Activated T-cell treated with anti-CD3 and anti-CD28 coated beads, Interleukin-2, amount 50 U/mL, for 1 hour (primary cell): ENCODE measurements at places on chromosomes 11 and 22.

- no peak for DNase-seq
These were observed 2.8 kb downstream of the CABP7 start for GRCh38 chr22:29722587-29722986.

DNA sequence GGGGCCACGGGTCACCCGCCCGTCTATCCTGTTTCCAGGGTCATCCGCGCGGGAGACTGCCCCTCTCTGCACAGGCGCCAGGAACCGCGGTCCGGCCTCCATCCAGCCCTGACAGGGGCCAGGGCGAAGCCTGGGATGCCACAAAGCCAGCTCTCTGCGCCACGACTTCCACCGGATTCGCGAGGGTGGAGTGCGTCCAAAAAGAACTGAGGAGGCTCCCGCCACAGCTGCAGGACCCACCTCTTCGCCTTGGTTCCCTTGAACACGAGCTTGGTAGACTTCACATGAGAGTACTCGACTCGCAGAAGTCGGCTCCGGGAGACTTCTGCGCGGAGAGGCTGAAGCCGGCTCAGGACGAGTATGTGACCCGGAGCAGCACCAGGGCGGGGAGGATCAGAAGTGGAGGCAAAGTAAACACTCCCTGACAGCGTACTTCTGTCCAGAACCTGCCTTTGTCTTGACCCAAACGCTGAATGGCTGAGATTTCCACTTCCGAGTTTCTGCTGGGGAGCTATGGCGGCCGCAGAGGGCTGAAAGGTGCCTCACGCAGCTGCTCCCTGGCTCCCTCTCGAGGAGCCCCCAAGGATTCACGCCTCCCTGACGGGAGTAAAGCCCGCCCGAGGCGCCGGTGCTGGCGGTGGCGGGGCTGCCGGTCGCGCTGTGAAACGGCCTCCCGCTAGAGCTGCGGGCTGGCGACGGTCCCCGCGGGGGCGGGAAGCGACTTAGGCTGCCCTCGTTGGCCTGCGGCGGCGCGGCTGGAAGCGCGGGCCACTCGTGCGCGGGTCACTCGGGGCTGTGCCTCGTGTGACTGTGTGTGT is 4566.7 kb upstream of the OR11H1 start:
- no peak for DNase-seq

GRCh38 chr11:66479394-66480116 is 679 bp upstream of the DPP3 start:
- no peak for DNase-seq

- DNase-seq: no peak
These were observed 101.5 kb downstream of the TRAF6 start for GRCh38 chr11:36408498-36409136.

- no peak for DNase-seq
These were observed 99.8 kb downstream of the FBXO7 start for GRCh38 chr22:32574411-32574810.

DNA sequence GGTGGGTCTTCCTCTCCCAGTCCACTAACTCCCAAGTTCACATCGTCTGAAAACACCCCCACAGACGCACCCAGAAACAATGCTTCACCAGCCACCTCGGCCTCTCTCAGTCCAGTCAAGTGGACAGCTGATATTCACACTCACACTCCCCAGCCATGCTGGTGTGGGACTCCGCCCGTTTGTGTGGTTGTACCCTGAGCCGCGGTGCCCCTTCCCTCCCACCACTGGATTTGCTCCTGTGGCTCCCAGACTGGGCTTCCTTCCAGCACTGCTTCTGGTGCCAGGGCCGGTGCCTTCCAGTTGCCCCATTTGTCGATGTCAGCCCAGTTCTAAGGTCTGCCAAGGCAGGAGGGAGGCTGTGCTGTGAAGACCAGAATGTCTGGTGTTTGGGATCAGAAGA is 37.9 kb upstream of the PLET1 start:
- no peak for DNase-seq

- no peak for DNase-seq
These were observed 647.3 kb downstream of the TBC1D22A start for GRCh38 chr22:47409539-47410275.
